ENCODE measurements at places on chromosomes 16 and 17.

GRCh38 chr17:64534187-64534586 is 27.4 kb downstream of the CEP95 start:
- no peak for DNase-seq

DNA sequence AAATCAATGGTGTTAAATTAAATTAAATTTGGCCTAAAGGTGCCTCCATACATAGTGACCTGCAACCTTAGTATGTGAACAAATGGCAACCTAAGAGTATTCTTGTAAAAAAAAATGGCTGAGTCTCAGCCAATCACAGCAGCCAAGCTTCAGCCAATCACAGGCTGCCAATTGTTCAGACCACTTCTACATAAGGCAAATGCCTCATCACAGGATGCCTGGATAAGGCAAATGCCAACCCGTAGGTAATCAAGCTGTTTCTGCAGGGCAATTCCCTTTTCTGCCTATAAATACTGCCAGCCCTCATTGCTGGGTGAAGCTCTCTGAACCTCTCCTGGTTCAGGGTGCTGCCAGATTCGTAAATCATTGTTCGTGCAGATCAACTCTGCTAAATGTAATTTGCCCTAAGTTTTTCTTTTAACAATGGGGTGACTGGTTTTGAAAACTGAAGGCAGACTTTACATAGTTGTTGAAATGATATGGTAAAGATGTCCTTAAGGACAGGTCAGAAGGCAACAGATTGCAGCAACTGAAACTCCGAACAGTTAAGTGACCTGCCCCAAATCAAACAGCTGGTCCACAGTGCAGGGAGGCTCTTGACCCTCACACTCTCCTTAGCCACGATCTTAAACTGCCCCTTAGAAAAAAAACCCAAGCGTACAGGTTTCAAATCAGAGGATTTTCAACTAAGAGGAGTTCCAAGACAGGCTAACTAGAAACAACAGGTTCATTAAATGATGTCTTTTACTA is 50.3 kb downstream of the N4BP1 start:
- no peak for DNase-seq

DNA sequence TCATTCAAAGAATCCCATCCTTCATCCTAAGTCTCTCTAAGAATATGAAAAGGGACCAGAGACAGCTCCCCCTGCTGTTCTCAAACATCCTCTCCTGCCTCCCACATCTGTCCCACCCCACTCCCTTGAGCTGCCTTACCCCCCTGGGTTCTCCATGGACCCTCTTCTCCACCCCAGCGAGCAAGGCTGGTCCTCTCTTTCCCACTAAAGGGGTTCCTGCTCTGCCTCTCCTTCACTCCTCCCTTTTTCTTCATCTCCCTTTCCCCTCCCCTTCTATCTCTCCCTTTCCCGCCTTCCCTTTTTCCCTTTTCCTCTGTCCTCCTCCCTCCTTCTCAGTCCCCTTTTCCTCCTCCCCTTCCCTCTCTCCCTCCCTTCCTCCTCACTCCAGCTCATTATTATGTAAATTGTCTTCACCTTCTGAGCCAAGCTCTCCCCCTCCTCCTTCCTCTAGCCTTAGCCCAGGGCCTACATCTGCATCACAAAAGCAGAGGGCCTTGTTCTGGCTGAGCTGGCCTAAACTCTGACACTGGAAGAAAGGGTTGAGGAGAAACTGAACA is 90.0 kb downstream of the GNAO1 start:
- DNase-seq, result no peak

DNA sequence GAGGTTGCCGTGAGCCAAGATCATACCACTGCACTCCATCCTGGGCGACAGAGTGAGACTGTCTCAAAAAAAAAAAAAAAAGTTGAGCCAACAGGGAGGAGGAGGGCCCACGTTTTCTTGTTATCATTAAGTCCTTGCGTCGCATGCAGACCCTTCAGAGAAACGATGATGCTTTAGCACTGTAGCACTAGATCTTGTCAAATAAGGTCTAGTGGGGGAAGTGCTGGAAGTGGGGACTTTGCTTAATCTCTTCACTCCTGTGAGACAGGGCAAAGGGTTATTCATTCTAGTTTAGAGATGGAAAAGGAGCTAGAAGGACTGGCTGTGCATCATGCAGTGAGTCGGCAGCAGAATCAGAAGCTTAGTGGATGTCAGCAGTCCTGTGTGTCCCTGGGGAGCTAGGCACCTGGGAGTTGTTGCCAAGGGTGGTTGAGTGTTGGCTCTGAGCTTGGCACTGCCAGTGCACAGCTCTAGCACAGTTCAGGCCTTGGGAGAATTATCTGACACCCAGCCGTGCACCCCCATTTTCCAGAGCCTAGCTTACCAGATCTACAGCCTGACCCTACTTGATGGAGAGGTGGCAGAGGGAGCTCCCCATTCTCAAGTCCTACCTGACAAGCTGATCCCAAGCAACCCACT is 33.4 kb upstream of the TBX2 start:
- DNase-seq, result no peak

- DNase-seq, result no peak
Measured at GRCh38 chr16:10979717-10980601, 35.6 kb downstream of the CLEC16A start.

DNA sequence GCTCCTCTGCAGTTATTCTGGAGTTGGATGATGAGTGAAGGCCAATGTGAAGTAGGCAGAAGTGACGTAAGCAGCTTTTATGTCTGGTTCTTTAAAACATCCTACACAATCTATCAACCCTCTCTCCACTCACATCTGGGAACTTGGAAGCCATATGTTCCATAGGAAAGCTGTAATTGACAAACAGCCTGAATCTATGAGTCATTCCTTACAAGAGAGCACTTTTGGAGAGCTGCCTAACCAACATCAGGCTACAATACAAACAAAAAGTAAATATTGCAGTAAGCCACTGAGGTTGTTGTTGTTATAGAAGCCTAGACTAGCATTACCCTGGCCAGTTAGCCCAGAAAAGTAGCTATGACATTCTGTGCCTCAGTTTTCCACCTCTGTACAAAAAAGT is 5.9 kb downstream of the CCL7 start:
- no peak for DNase-seq

GRCh38 chr16:87140211-87141200 is 176.7 kb downstream of the C16orf95 start:
- no peak for DNase-seq

DNA sequence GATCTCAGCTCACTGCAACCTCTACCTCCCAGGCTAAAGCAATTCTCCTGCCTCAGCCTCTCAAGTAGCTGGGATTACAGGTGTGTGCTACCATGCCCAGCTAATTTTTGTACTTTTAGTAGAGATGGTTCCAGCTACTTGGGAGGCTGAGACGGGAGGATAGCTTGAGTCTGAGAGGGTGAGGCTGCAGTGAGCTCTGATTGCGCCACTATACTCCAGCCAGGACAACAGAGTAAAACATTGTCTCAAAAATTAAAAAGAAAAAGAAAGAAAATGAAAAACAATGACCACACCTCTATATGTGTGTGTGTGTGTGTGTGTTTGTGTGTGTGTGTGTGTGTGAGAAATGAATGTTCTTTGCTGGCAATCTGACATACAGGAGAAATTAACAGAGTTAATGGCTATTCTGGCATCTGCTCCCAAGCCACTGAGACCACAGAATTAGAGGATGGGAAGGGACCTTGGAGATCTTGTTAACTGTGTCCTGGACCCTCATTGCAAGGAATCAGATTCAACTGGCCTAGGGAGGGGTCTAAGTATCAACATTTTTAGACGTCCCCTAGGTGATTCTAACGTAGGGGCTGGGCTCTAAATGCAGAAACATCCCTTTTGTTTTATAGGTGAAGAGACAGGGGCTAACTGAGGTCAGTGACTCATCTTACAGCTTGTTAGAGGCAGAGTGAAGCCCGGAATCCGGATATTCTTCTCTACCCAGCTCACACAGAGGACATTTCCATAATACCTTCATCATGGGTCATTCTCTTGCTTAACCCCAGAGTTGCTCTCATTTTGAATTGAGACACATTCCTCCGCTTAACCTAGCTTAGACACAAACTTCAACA is 16.4 kb upstream of the MARCHF10 start:
- DNase-seq, result no peak

- no peak for DNase-seq
Measured at GRCh38 chr17:14098246-14098645, 28.9 kb downstream of the COX10 start.

Data from progenitor cell of endocrine pancreas (in vitro differentiated cells).